GF-D8 (cell line): ENCODE measurements at places on chromosomes 11 and 22.

- no peak for DNase-seq
Measured at GRCh38 chr11:76385903-76386302, 4.8 kb downstream of the GVQW3 start.

DNA sequence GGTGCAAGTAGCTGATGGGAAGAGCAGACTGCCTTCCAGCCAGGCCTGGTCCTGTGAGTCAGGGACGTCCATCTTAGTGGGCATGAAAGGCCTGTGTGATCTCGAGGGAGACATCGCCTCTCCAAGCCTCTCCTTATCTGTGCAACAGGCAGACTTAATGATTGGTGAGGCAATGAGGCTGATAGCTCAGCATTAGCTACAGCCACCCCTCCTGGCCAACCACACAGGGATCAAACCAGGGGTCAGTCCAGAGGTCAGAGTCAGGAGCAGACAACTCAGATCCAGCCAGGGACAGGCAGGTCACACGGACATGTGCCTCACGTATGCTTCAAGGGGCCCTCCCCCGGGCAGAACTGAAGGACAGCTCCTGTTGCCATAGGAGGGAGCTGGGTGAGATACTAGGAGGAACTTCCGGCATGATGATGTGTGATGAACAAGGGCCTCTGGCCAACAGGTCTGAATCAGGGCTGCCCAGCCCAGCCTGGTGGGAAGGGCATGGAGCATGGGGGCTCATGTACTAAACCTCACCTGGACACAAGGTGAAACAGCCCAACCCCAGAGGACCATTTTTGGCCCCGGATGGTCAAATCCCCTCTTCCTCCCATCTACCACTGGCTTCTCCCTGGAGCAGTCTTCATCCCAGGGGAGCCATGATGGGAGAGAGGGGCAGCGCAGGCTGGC lies 2.8 kb upstream of the APOC3 start:
- DNase-seq = no peak

DNA sequence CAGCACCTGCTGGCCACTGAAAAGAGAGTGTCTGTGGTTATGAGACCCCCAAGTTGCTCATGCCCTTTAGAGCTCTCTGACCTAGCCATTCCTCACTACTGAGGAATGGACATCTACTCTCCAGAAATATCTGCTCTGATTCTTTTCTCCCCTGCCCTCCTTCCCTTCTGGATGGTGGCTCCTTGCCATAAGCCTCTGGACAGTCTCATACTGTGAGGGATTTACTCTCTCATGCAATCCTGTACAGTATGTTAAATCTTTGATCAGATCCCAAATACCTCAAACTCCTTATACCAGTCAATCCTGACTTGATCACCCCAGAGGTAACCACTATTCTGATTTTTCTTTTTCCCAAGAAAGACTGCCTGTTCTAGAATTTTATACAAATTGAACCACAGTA lies 80.7 kb downstream of the ARHGAP20 start:
- no peak for DNase-seq

GRCh38 chr22:44454113-44454769 lies 43.8 kb downstream of the RTL6 start:
- DNase-seq = no peak

GRCh38 chr11:39209981-39210380 lies 2249.5 kb downstream of the LRRC4C start:
- no peak for DNase-seq

GRCh38 chr11:86538223-86538548 lies 134.2 kb downstream of the ME3 start:
- DNase-seq = no peak

- DNase-seq = no peak
Measured at GRCh38 chr11:70542406-70542805, 144.1 kb downstream of the CTTN start.

DNA sequence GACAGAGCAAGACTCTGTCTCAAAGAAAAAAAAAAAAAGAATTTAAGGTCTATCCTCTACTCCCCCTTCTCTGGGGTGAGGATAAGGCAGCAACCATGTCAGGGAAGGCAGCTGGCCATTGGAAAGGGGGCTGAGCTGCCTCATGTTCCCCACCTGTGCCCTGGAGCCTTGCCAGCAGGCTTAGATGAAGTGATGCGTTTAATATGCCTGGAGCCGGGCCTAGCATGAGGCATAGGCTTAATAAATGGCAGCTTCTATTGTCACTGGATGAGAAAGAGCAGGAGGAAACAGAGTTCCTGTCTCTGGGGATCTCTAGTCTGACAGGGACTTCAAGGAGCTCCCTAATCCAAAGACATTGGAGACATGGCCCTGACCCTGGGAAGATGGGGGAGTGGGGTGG lies 3.2 kb upstream of the KCNE3 start:
- no peak for DNase-seq

- no peak for DNase-seq
Measured at GRCh38 chr11:48017831-48018527, 37.6 kb downstream of the PTPRJ start.

DNA sequence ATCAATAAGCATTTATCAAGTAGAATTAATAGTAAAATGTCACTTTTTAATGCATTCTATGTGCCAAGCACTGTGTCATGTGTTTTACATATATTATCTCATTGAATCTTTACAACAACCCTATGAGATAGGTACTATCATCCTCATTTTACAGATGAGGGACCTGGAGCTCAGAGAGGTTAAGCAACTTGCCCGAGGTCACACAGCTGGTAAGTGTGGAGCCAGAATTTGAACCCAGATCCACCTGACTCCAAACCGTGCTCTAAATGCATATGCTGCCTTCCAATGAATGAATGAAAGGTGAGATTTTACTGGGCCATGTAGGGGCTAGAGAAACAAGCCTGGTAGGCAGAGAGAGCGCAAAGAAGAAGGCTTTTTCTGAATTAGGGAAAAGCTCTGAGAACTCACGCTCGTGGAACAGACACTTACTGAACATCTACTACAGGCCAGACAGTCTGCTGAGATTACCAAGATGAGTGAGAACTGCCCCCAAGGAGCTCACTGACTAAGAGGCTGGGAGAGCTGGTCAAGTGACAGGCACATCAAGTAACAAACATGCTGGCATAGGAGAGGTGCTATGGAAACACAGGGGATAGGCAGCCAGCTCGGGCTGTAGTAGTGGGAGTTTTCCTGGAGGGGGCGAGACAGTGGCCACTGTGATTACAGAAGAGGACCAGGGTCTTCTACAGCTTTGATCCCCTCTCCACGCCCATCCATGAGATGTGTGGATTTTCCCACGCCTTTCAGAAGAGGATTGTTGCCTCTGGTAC lies 4.4 kb downstream of the ABCG4 start:
- no peak for DNase-seq

DNA sequence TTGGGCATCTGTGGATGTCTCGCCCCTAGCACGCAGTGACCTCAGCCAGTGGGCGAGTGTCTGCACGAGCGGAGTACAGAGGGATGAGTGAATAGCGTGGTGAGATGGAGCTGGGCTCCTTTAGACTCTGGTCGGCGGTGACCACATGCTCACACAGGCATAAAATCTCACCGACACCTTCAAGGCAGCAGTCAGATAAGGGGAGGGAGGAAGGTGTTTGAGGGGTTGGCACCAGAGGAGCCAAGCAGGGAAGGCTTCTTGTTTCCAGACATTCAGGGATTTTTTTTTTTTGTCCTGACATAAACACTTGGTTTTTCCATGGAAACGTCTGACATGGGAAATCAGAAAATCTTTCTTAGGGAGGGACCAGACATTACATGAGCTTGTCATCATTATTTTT lies 35.8 kb downstream of the GRIK4 start:
- DNase-seq = no peak

- DNase-seq = no peak
Measured at GRCh38 chr11:62499944-62500649, 46.5 kb downstream of the AHNAK start.

DNA sequence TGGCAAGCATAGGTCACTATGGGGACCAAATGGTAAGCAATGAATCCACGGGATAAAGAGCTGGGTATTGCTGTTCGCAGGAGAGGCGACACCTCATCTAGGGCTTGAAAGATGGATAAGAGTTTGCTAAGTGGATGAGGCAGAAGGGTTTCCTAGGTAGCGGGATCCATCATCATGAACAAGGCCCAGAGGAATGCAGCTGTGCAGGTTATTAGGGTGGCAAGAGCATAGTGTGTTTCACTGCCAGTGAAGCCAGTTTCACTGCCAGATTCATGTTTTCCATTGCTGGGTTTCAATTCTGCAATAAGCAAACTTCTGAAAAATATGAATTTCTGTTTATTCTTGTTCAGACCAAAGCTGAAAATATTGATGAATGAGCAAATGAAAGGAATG lies 27.2 kb downstream of the WEE1 start:
- no peak for DNase-seq

DNA sequence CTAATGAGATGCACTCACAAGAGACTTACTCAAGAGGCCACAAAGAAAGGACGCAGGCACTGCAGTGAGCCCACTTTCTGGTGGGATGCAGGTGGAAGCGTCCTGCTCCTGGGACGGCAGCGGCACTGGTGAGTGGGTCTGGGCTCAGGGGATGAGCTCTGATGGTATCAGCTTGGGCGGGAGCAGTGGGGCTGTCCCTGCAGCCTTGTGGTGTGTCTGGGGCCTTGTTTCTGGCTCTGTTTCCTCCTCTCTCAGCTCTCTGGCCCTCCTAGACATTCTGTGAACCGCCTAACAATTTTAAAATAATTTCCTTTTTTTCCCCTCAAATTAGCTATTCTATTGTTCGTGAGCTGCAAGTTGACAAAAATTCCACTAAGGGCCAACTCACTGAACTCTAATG lies 8.8 kb upstream of the ST14 start:
- no peak for DNase-seq

DNA sequence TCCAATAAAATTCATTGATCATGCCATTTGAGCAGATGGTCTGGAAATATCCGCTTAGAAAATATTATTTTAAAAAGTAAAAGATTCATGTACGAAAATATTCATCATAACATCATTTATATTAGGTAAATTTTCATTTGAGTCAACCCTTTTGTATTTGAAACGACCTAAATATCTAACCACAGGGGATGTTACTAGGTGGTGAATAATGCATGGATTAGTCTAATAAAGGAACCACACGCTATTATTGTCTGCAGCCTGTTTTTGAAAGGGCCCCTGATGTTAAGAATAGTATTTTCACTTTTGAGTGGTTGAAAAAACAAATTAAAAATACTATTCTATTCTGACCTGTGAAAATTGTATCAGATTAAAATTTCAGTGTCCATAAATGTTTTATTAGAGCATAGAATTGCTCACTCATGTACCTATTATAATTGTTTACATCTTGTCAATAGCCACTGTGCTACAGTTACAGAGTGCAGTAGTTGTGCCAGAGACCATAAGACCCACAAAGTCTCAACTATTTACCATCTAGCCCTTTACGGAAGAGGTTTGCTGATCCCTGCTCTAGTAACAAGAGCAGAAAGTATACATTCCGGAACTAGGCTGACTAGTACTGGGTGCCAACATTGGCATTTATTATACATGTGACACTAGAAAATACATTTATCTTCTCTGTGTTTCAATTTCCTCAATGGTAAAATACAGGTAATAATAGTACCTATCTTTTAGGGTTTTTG lies 176.1 kb downstream of the LRRC4C start:
- no peak for DNase-seq

DNA sequence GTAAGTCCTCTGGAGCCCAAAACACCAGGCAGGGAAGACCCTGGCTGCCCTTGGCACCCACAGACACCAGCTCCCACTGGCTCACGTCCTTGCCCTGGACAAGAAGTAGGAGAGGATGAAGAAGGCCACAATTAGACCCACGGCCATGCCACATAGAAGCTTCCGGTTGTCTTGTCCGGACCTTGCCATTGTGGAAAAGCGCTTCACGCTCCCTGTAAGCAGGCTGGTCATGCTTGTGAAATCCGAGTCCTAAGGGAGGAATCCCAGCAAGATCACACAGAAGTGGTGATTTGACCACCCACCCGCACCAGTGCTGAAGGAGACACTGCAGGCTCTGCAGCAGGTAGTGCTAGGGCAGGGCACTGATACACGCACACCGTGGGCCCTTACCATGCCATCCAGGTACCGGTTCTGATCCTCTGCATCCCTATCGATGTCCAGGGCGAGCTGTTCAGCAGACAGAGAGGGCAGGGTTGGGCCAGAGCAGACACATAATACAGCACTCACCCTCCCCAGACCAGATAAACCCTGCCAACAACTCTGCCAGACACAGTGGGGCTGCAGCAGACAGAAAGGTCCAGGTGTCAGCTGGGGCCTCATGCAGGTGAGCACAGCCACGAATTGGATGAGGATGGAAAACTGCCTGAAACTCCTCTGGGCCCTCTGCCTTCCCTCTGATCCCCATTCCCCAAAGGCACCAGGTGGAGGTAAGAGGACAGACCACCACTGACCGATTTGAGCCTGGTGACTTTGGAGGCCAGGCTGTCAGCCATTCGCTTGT lies 1.8 kb downstream of the BET1L start:
- DNase-seq = no peak
